ENCODE measurements at places on chromosomes 12 and 14.

DNA sequence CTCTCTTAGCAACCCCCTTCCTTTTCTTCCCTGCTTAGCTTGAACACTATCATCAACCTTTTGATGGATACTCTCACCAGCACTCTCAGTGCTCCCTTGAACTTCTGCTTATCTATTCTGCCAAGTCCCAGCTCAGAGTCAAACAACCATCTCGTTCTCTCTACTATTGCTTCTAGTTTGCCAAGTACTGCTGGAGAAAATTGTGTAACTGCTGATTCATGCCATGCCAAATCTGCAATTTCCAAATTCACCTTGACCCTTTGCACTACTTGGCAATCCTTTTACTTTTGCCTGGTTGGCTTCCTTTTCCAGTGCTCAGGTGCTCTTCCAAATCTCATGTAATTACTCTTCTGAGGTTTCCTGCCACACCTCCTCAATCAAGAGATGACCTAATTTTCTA, 2.8 kb upstream of the CCDC196 start:
- no peak for DNase-seq

DNA sequence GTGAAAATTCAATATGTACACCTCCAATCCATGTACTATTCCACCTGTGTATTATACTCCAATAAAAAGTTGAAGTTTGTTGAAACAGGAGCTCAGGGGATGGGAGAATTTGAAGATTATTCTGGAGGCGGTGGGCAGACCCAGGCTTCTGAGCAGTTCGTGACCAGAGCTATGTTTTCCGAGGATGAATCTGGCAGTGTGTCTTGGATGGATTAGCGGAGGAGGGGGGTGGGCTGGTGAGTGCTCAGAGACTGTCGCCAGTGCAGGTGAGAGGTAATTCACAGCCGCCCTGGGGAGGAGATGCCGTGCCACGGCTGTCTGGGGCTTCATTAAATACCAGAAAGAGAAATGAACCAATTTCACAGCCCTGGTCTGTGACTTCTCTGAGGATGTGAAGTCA, 283.0 kb upstream of the RTL1 start:
- no peak for DNase-seq

DNA sequence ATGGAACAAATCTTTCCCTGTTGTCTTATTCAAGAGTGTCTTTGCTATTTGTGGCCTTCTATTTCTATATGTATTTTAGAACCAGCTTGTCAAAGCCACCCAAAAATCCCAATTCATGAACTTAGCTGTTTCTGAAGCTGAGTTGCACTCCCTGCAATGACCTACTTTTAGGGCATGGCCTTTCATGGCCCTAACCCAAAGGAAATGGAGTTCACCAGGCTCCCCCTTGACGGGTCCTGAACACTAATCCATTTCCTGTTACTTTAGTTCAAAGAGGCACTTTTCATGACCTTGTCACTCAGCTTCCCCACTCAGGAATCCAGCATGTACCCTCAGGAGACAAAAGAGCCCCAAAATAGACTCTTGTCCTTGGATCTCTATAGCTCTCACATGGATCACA, 7.6 kb downstream of the TMED8 start:
- no peak for DNase-seq

GRCh38 chr12:83514372-83514771, 827.7 kb downstream of the TMTC2 start:
- no peak for DNase-seq

GRCh38 chr12:44582521-44582920, 293.6 kb downstream of the NELL2 start:
- no peak for DNase-seq

All from fibroblast of skin of left quadriceps (primary cell).